H1 (cell line): ENCODE measurements at places on chromosomes 12 and 14. TPM values are rescaled to one million over a fixed set of nuclear protein-coding genes. Genes with fewer than 3 reads are reported as not detected.

- H3K4me3 ChIP-seq = no peak overlapping the region
- DNase-seq = no peak
- H3K27ac ChIP-seq = no peak overlapping the region
These were observed 233.1 kb downstream of the PTPRO start for GRCh38 chr12:15555446-15555845.

DNA sequence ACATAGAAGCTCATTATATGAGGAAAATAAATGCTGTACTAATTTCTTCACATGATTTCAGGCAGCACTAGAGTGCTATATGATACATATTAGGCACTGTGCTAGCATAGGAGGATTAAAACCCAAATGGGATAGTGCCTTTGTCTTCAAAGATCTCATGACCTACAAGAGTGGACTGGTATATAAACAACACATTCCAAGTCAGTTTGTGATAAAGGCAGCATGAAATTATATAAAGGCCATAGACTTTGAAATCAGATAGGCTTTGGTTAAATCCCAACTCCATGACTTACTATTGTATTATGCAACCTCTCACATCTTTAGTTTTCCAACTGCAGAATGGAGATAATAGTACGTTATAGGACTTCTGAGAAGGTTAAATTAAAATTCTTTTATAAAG lies 179.7 kb downstream of the RAD51B start:
- no peaks in the 10 kb centered on the region for H3K27me3 ChIP-seq
- H3K4me3 ChIP-seq = no peak overlapping the region
- no peak for DNase-seq
- no peaks in the 10 kb centered on the region for H3K4me1 ChIP-seq

DNA sequence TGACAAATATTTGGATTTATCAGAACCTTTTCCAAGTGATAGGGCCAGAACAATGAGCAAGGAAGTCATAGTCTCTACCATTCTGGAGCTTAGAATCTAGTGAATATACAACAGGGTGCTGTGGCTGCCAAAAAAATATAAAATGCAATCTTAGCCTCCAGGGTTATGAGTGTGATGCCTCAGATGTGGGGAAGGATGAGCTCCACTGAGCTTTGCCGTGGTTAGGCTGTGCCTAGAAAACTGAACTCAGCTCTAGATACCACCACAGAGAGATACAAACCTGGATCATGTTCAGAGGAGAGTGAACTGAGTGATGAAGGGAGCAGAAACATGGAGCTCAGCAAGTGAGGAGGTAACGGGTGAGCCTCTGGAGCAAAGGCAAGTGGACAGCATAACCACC lies 138.1 kb upstream of the HIF1A start:
- H3K36me3 ChIP-seq = no peaks in the 10 kb centered on the region
- no peak overlapping the region for H3K27ac ChIP-seq
- DNase-seq = no peak
- H3K27me3 ChIP-seq = no peaks in the 10 kb centered on the region

DNA sequence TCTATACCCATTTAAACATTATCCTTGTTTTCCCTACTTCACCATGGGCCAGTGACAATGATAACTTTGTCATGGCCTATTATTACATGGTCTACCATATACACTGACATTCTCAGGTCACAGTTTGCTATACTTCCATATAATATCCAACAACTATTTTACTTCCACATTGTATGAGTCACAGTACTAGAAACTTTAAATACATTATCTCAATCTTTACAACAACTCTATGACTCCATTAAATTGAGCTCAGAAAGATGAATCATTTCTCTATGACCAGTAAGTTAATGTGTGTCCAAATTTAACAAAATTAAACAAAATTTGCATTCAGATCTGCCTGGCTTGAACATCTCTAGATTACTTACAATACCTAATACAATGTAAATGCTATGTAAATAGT lies 93.9 kb downstream of the PLEKHG7 start:
- no peaks in the 10 kb centered on the region for H3K4me1 ChIP-seq
- H3K27me3 ChIP-seq = no peaks in the 10 kb centered on the region
- H3K27ac ChIP-seq = no peak overlapping the region
- DNase-seq = no peak

DNA sequence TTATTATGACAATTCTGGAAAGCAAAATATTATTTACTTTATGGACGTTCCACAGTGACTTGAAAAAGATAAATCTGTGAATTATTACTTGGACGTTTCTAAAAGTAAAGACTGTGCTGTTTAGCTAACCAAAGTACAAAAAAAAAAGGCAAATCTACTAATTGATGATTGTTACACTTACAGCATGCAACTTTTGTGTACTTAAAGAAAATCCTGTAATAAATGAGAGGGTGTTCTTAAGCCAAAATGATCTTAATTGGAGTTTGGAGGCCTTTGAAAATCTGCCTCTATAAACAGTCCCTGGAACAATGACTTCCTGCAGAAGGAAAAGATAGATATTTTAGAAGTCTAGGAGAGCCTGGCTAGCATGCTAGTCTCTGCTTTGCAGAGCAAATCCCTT lies 434.0 kb upstream of the SYT1 start:
- no peaks in the 10 kb centered on the region for H3K36me3 ChIP-seq
- H3K4me1 ChIP-seq = no peaks in the 10 kb centered on the region
- no peak for DNase-seq
- no peak overlapping the region for H3K27ac ChIP-seq

GRCh38 chr12:54704202-54704601 lies 56.0 kb upstream of the DCD start:
- H3K36me3 ChIP-seq = no peaks in the 10 kb centered on the region
- no peaks in the 10 kb centered on the region for H3K4me1 ChIP-seq
- no peak overlapping the region for H3K4me3 ChIP-seq
- H3K27me3 ChIP-seq = no peaks in the 10 kb centered on the region
- no peak overlapping the region for H3K27ac ChIP-seq

DNA sequence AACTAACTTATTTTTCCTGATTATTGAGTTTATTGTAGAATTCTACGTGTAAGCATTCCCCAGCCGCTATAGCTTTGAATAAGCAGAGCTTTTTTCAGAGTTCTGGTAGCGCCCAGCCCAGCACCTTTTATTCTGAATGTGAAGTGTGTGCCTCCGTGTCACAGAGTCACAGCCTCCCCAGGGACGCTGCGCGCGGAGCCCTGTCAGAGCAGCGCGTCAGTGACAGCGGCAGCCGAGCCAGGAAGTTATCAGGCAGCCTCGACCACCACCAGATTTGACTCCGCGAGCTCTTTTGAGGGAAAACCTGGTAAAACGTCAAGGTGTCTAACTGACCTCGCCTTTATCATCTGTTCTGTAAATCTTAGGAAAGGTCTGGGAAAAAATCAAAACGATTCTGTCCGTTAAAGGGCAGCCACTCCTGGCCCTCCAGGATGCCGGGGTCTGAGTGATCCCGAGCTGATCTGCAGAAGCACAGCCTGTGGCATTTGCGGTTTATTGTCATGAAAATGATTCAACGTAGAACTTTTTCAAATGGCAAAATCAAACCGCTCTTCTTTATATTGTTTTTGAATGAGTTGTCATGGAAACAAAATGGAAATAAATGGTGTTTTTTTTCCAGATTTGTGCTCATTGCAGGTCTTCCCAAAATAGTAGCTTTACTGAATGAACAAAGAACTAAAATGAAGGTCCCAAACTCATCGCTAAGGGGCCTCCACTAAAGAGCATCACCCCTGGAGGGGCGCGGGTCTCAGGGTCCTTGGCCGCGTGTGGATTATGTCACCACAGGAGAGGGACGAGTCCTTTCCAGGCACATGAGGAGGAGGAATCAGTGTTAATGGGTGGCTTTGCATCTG lies 43.1 kb upstream of the MMP17 start:
- peaks cover 5% of the 10 kb centered on the region; the same call in 1 of the 2 replicates for H3K36me3 ChIP-seq
- no peak overlapping the region; the same call in 1 of the 2 replicates for H3K4me3 ChIP-seq

DNA sequence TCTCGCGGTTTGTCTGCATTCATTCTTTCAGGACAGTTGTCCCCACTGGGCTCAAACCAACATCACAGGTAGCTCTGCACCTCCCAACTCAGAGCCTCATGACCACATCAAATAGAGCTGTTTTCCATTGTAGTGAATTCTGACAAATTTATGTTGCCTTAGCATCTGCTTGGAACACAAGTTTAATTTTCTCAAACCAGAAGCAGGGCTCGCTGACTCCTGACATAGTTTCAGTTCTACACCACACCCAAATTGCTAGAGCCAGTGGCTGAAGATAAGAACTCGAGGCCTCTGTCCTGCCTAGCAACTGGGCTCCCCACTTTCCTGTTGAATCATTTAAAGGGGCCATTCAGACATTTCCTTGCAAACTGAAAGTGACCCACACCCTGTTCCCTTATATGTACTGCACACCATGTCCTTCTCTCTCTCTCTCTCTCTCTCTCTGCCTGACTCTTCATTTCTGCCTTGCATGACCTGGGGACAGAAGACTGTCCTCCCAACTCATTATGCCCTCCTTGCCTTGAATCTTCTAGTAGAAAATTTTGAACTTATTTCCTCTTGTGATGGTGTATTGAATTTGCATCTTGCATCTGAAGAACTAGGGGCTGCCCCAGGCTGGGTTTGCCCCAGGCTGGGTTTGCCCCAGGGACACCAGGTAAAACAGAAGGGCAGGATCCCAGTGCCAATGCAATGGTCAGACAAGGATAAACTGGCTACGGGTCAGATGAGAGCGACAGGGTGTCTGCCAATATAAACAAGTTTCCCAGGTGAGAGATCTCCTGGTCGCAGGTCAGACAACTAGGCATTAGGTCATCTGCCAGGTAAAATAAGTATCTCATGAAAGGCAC lies 9.7 kb upstream of the WSCD2 start:
- H3K4me1 ChIP-seq = no peaks in the 10 kb centered on the region
- no peak overlapping the region for H3K4me3 ChIP-seq
- no peaks in the 10 kb centered on the region for H3K27me3 ChIP-seq
- H3K27ac ChIP-seq = no peak overlapping the region

- H3K36me3 ChIP-seq = no peaks in the 10 kb centered on the region
- no peak for DNase-seq
- no peaks in the 10 kb centered on the region for H3K27me3 ChIP-seq
- H3K27ac ChIP-seq = no peak overlapping the region
- H3K4me1 ChIP-seq = no peaks in the 10 kb centered on the region
These were observed 313.6 kb downstream of the NUAK1 start for GRCh38 chr12:105825141-105825540.

DNA sequence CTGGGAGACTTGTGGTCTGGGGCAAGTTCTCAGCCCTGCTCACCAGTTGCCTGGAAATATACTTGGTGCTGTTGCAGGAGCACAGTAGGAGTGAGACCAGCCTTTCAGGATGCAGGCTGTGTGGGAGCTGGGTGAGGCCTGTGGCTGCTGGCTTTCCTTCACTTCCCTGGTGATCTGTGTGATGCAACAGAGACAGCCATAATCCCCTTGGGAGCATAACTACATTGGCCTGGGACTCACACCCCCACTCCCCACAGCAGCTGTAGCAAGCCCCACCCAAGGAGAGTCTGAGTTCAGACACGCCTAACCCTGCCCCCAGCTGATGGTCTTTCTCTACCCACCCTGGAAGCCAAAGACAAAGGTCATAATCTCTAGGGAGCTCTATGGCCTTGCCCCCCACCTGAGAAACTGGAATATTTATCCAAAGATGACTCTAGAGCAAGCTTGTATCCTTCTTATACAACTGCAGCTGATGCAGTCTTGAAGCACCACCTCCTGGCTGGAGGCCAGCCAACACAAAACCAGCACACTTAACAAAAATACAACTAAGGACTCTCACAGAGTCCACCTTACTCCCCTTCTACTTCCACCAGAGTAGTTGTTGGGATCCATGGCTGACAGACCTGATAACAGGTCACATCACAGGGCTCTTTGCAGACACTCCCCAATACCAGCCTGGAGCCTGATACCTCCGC lies 190.4 kb upstream of the CPNE8 start:
- no peak overlapping the region for H3K4me3 ChIP-seq
- no peak overlapping the region for H3K27ac ChIP-seq
- no peaks in the 10 kb centered on the region for H3K27me3 ChIP-seq
- DNase-seq = no peak
- H3K36me3 ChIP-seq = no peaks in the 10 kb centered on the region
- H3K4me1 ChIP-seq = peaks cover under 1% of the 10 kb centered on the region; the same call in 1 of the 2 replicates

DNA sequence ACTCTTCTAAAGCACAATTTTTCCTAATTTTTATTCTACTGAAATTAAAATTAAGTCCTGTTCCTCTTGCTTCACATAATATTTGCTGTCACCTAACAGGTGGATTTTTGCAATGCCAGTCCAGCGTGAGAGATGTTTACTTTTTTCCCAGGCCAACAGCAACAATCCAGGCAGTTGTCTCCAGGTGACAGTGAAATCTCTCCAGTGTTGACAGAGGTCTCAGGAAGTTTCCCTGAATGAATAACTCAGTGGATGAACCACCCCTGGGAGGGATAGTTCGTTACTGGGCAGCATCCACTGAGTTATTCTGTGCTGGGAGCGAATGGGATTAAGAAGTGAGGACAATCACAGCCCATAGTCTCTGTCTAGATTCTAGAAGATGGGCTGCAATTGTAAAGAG lies 7.1 kb upstream of the NT5DC3 start:
- no peak overlapping the region for H3K27ac ChIP-seq
- H3K4me3 ChIP-seq = no peak overlapping the region
- H3K27me3 ChIP-seq = no peaks in the 10 kb centered on the region
- DNase-seq = no peak
- H3K4me1 ChIP-seq = no peaks in the 10 kb centered on the region
- H3K36me3 ChIP-seq = no peaks in the 10 kb centered on the region

DNA sequence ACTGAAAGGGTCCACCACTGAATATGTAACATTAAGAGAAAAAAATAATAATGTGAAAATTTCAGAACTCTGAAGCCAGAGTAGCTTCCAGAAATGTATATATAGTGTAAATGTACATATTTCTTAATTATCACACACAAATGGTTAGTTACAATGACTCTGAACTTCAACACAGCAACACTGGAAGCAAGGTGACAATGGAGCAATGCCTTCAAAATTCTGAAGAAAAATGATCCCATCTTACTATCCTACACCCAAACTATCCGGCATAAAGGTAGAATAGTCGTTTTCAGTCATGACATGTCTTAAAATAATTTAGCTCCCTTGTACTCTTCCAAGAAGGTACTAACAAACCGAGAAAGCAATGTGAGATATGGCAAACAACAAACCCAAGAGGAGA lies 11.9 kb downstream of the NAP1L1 start:
- peaks cover 16% of the 10 kb centered on the region for H3K36me3 ChIP-seq
- no peak overlapping the region for H3K27ac ChIP-seq
- H3K4me3 ChIP-seq = no peak overlapping the region
- H3K4me1 ChIP-seq = peaks cover 3% of the 10 kb centered on the region; the same call in 1 of the 2 replicates
- DNase-seq = no peak

- H3K36me3 ChIP-seq = peaks cover 31% of the 10 kb centered on the region
- H3K4me3 ChIP-seq = peak overlapping the region; percentile 16
- DNase-seq = no peak
- peak overlapping the region; percentile 33; the same call in 1 of the 2 replicates for H3K27ac ChIP-seq
- peaks cover 13% of the 10 kb centered on the region; the same call in 1 of the 2 replicates for H3K4me1 ChIP-seq
These were observed 107.7 kb downstream of the ESR2 start for GRCh38 chr14:64186231-64187129.

GRCh38 chr14:76090616-76091391 lies 60.9 kb upstream of the GPATCH2L start:
- H3K4me3 ChIP-seq = no peak overlapping the region
- H3K4me1 ChIP-seq = no peaks in the 10 kb centered on the region

GRCh38 chr14:28242895-28243294 lies 523.7 kb upstream of the FOXG1 start:
- H3K27ac ChIP-seq = no peak overlapping the region
- DNase-seq = no peak
- no peak overlapping the region for H3K4me3 ChIP-seq
- H3K4me1 ChIP-seq = no peaks in the 10 kb centered on the region
- H3K27me3 ChIP-seq = no peaks in the 10 kb centered on the region

- no peak overlapping the region for H3K27ac ChIP-seq
- peaks cover 32% of the 10 kb centered on the region for H3K4me1 ChIP-seq
- no peak for DNase-seq
- H3K4me3 ChIP-seq = no peak overlapping the region
These were observed 3.3 kb upstream of the PAPLN start for GRCh38 chr14:73234029-73234428.

The ACOT4 gene
- 0.48 and 0.80 TPM in 2 replicates for total RNA-seq

The TAS2R43 gene
- total RNA-seq = not detected in 2 replicates

The KRT85 gene
- not detected in 2 replicates for total RNA-seq

The PAX9 gene
- not detected in 2 replicates for total RNA-seq
